Myocyte (in vitro differentiated cells): ENCODE measurements at places on chromosomes 2 and 18. TPM values are rescaled to one million over a fixed set of nuclear protein-coding genes. Genes with fewer than 3 reads are reported as not detected.

DNA sequence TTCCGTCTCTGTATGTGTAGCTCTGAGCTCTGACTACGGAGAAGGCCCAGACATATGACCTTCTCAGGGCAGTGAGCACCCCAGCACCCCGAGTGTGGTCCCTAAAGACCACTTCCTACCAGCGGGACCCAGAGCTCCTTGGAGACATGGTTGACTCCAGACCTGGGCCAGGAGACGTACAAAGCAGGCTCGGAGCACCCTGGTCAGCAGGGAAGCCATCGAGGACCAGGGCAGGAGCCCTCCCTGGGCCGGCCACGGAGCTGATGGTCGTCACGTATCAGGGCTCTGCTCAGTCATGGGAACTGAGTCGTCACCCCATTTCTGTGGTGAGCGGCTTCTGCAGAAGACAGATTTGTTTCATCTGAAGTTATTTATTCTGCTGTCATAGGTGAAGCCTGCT is 12.8 kb upstream of the NEU4 start:
- DNase-seq, result no peak

DNA sequence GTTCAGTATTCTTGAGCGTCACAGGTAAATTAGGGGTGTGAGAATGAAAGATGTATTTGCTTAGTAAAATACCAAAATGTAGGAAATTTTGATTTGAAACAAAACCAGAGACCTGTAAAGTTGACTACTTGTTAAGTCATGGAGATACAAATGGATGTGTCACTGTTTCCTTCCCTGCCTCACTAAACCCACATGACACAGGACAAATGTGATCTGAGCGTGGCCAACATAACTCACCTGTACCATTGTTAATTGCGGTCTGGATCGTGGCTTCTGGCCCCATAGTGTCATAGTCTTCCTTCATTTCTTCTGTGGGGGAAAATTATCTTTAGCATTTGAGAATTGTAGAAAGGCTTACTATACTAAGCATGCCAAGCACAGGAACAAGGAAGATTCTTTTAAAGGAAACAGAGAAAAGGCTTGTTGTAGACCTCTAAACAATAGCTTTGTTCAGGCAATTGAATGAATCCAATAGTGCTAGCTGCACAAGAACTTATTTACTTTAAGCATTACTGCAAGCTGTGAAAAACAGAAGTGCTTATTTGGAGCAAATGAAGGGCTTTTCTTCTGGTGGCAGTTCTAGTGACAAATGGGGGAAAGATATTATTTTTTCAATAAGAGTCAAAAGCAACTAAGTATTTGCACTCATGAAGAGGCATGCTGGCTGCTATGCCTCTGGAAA is 95.2 kb downstream of the ZEB2 start:
- no peak for DNase-seq

DNA sequence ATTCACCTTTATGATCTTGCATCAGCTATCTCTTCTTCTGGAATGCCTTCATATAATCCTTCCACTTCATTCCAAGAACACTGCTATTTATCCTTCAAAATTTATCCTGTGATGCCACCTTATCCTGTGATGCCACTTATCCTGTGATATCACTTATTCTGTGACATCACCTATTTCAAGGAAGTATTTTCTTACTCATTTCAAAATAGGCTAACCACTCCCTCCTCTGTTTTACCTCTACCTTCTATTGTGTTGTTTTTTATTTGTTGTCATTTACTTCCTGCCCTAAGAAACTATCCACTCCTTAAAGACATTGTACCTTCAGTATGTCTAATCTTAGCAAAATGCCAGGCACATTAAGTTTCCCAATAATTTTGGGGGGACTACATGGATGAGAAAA is 38.8 kb downstream of the CD226 start:
- DNase-seq, result no peak

Gene USP37
- 9.8 and 16.8 TPM in 2 replicates for total RNA-seq

Gene PLEKHA3
- 11.2 and 11.6 TPM in 2 replicates for total RNA-seq

Gene TPO
- total RNA-seq, result not detected in 2 replicates

Gene SERPINB2
- total RNA-seq, result 0.40 and 1.3 TPM in 2 replicates

Gene QPCT
- total RNA-seq, result 0.24 TPM in 1 of 2 replicates, not detected in the other

Gene HOXD12
- total RNA-seq, result not detected in 2 replicates
